ENCODE measurements at places on chromosomes 2 and 18.

GRCh38 chr2:158393886-158394285 is 62.7 kb downstream of the CCDC148 start:
- DNase-seq: no peak

DNA sequence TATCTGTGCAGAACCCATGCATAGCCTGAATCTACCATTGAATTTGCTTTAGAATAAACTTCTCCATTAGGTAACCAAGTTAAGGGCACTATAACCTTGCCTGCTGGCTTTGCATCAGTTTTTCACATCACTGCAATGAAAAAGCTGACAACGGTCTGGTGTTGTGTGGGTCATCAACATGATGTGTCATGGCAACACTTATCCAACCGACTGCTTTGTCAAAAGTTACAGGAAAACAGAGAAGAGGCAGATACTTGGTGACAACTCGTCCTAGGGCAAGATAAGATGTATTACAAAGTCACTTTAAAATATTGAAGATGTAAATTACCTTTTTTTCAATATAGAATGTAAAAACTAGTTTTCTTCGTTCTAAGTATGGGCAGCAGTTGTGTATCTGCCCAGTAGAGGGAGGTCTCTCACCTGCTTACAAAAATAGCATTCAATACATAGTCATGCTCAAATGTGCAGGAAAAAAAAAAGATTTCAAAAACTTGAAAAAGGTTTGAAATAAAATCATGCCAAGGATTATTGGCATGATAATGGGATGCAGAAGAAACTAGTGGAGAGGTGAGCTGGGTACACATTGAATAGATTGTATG is 96.3 kb downstream of the EVA1A start:
- no peak for DNase-seq

GRCh38 chr18:35010156-35010555 is 31.1 kb upstream of the MAPRE2 start:
- no peak for DNase-seq

DNA sequence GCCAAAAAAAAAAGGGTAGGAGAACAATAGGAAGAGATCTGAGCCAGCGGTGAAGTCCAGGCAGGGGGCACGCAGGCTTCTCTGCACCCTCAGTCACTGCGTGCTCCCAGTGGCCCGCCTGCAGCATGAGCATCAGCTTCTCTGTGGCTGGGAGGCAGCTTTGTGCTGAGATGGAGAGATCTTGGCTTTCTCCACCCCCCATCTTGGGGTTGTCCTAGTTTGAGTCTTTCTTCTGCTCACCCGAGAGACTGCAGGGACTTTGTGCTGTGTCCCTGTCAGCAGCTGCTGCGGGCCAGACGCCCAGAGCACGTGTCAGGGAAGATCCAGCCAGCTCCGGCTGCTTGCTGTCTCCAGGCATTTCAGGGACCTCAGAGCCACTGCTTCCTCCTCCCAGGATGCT is 20.3 kb downstream of the TRAPPC12 start:
- no peak for DNase-seq

DNA sequence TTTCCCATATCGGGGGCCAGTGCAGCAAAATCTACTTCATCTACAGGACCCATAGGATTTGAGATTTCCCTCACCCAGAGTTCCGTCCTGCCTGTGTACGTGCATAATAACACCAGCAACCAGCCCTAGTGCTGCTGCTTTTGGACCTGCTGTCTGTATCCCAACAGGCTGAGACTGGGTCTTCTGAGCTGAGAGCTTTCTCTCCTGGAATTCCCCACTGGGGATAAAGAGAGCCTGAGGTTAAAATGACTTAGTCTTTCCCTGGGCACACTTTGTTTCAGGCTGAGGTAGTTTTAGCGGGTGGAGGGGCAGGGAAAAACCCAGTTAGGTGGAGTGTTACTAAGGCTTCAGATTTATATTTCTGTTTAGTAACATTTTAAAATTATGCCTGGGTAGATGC is 62.5 kb downstream of the SERTAD2 start:
- DNase-seq: no peak

- no peak for DNase-seq
Measured at GRCh38 chr2:1767939-1768691, 23.8 kb upstream of the PXDN start.

GRCh38 chr2:17851731-17852585 is 26.5 kb upstream of the KCNS3 start:
- DNase-seq: no peak

DNA sequence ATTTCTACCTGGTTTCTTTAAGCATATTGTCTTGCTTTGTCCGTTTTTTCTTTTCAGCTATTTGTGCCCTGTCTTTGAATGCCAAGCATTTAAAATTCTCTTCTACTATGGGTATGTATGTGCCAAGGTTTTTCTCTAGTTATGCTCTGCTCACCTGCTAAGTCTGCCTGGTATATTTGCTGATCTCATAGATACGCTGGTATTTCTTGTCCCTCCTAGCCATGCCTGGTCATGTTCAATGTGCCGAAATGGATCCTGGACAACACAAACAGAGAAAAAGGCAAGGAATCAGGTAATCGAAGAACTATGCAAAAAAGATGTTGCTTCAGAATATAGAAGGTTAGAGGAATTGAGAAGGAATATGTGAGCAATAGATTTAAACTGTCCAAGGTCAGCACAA is 14.9 kb upstream of the KDM3A start:
- DNase-seq: no peak

DNA sequence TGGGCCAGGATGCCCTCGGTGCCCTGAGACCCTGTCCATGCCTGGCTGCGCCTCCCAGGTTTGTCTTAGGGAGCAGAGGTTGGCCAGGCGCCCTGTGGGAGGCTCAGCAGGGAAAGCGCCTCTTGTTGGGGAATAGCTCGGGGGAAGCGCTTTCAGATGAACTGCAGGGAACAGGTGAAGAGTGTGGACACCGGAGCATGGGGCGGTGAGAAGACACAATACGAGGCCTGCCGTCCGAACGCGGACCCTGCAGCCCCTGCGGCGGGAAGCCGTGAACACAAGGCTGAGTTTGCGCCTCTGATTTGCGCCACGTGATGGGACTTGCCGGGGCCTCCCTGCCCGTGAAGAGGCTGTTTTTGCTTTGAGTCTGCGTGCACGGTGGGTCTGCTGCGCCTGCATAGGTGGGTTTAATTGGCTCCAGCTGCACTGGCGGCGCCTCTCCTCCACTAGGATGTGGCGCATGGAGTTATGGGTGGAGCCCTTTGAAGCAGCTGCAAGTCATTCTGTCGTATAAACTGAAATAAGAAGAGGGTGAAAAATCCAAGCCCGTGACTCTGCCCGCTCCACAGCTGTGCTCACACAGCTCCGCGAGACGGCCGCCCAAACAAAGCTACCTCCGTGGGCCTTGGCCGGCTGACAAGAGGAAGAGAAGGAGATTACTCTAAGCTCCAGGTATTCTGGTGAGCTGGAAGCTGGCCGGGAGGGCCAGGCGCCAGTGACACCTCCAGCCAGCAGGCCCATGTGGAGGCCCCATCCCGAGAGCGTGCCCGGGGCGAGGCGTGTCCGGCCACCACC is 103.5 kb upstream of the CTDP1 start:
- no peak for DNase-seq

- no peak for DNase-seq
Measured at GRCh38 chr18:8548186-8548585, 61.1 kb upstream of the RAB12 start.

GRCh38 chr18:35571138-35571537 is 10.4 kb upstream of the GALNT1 start:
- DNase-seq: no peak

GRCh38 chr18:55300421-55300935 is 287.5 kb downstream of the TCF4 start:
- no peak for DNase-seq

GRCh38 chr2:24247592-24247991 is 72.7 kb downstream of the FAM228A start:
- DNase-seq: no peak

DNA sequence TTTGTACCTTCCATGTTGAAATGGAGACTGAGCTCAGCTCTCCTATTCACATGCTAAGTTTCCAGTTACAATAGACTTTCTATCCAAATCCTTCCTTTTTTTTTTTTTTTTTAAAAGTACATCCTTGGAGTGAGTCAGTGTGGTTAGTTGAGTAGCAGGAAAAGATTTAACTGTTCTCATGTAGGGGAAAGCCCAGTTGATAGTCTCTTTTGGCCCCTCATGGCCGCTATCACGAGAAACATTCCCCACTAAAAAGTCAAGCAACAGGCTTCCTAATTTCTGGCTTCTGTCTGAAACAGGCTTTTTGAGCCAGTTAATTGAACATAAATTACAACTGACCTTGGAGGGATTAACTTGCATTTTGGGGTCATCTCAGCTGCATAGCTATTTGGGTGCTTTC is 161.3 kb downstream of the MEIS1 start:
- DNase-seq: no peak

- no peak for DNase-seq
Measured at GRCh38 chr2:10033251-10034006, 9.9 kb upstream of the KLF11 start.

DNA sequence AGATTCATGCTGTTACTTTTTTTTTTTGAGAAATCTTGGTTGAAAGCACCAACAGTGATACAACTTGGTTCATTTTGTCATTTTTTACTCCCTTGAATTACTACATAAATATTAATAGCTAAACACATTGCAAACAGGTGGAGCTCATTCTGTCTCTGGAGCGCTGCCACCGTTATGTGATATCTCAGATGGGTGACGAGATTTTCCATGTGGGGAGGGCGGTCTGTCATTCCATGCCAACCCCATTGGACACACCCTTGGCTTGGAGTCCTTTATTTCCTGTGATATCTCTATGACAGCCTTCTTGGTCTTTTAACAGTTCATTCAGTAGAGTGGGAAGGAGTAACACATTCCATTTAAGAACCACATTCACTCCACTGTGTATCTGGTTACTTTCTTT is 794.8 kb downstream of the SATB2 start:
- no peak for DNase-seq

DNA sequence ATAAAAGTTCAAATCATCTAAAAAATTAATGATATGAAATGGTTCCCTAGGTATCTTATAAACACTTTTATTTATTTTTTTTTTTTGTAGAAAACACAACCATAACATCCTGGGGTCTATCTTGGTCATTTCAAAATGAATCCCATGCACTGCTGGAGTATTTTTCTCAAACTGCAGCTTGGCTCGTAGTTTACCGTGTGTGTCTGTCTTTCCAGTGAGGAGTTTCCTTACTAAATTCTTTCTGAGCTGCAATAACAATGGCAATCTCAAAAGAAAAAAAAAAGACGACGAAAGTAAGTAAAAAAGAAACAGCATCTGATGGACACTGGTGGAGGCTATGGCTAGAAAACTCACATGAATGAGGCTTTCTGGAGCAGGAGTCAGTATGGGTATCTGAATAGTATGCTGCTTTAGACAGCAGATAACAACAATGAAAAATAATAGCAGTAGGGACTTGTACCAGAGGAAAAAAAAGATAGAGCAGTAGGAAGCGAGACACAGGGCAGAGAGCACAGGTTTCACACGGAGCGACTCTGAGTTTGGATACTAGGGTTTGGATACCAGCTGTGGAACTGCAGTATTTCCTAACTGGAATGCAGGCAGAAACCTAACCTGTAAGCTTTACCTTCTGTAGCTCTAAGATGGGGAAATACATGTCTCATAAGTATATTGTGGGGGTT is 43.5 kb downstream of the CALCRL start:
- DNase-seq: no peak

GRCh38 chr18:74360852-74361655 is 45.4 kb downstream of the C18orf63 start:
- no peak for DNase-seq

All from CD4-positive, alpha-beta memory T cell (primary cell).